ENCODE measurements at places on chromosomes 1 and 21.

DNA sequence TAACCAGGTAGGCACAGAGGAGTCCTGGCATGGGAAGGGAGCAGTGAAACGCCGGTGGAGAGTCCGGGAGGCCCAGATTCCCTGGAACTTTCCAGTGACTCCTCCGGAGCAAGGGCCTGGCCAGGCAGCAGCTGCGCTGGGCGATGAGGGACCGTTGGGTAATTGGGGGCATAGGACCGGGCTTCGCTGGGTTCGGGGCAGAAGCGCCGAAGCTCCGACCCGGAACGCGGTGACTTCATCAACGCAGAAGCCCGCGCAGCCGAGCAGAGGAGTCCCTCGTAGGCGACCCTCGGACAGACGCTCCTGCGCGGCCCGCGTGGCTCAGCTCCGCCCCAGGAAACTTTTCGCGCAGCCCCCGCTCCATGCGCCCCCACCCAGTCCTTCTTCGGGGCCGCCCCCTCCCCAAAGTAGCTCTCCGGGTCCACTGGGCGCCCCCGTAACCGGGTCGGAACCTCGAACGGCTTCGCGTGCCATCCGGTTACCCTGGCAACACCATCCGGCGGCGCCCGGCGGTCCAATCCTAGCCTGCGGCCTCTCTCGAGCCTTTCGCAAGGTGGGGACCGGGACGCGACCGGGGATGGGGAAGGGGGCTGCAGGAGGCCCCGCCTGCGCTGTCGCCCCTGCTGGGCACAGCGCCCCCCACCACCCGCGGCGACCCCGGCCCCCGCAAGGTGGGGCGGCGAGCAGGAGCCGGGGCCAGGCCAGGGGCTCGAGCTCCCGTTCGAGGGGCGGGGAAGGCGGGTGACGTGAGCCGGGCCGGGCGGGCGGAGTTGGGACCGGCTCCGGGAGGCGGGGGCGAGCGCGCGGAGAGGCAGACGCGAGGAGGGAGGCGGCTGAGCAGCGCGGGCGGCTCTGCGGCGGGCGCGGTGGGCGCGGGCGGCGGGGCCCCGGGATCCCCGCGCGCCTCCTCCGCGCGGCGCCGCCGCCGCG lies at the start of gene AJAP1:
Gene AJAP1 (plus strand): TSS at position 814 of the 930 bp plus-strand sequence. CDS start 817 bp downstream, outside the sequence.
- H3K4me3 ChIP-seq, result no peak within 1 kb of the TSS
- H3K36me3 ChIP-seq, result no peaks in the 10 kb centered on the region
- no peaks in the 10 kb centered on the region for H3K4me1 ChIP-seq
- no peak within 1 kb of the TSS for H3K27ac ChIP-seq
- DNase-seq, result no peak
- peaks cover 21% of the 10 kb centered on the region for H3K27me3 ChIP-seq

DNA sequence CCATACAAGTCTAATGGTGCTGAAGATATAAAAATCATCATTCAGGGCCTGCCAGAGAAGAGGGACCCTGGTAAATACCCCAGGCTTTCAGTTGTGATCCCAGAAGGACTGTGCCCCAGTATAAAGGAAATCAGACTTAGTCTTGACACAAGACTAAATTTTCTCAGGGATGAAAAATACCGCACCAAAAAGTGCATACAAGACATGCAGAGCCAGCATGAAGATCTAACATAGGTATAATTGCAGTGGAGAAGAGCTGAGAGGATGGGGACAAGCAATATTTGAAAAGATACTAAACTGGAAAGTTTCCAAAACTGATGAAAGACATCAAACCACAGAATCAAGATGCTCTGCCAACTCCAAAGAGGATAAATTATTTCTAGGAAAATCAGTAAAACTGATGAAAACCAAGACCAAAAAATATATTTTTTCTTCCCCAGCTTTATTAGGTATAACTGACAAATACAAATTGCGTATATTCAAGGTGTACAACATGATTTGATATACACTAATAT lies 17.7 kb upstream of the SIM2 start:
- no peak overlapping the region for H3K4me3 ChIP-seq
- H3K27ac ChIP-seq, result no peak overlapping the region
- no peaks in the 10 kb centered on the region for H3K36me3 ChIP-seq
- no peak for DNase-seq
- no peaks in the 10 kb centered on the region for H3K4me1 ChIP-seq
- peaks cover 73% of the 10 kb centered on the region for H3K27me3 ChIP-seq

DNA sequence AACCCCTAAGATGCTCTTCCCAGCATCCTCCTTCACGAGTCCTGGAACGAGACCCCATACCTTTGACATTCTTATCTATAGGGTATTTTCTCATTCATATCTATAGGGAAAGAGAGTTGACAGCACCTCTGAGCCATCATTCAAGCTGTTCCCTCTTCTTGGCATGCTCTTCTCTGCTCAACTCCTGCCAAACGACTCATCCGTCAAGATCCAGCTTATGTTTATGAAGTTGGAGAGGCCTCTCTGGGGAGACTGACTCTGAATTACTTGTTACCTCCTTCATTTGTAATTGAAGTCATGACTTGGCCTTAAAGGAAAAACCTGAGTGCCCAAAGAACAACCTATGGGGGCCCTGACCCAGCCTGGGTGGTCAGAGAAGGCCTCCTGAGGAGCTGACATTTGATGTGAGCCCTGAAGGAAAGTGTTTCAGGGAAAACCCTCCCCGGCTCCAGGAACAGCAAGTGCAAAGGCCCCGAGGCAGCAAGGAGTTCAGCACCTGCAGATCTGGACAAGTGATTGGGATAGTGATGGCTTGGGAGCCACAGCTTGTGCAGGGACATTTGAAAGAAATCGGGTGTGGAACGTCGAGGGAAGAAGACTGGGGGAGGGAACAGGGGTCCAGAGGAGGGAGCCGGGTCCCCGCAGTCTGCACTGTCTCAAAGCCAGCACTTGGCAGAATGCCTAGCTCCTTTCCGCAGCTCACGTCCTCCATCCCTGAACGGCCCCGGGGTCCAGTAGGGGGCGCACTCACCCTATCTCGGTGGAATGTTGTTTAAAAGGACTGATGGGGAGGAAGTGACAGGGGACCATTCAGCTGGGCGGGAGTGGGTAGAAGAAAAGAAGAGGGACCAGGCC lies 14.0 kb upstream of the CDA start:
- no peaks in the 10 kb centered on the region for H3K36me3 ChIP-seq
- H3K4me1 ChIP-seq, result no peaks in the 10 kb centered on the region
- no peak overlapping the region for H3K27ac ChIP-seq
- peak; percentile 84 for DNase-seq

DNA sequence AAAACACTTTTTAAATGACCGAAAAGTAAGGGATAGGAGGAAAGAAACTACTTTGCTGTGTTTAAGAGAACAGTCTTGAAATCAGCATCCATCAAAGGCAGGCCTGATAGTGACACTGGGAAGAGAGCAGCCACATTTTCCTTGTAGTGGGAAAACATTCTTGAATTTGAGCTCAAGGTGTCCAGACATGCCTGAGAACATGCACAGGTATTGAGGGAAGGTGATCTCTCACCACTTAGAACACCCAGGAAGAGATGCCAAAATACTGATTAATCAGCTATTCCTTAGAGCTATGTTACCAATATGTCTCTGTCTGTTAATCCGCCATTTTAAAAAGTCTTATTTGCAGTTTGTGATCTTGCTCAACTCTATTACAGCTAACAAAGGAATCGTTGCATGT lies 25.9 kb downstream of the IL12RB2 start:
- DNase-seq, result no peak
- no peaks in the 10 kb centered on the region for H3K27me3 ChIP-seq
- H3K36me3 ChIP-seq, result no peaks in the 10 kb centered on the region
- no peak overlapping the region for H3K27ac ChIP-seq
- peaks cover 1% of the 10 kb centered on the region for H3K4me1 ChIP-seq

GRCh38 chr1:172390683-172391551 lies 29.6 kb upstream of the C1orf105 start:
- H3K4me1 ChIP-seq, result peaks cover 40% of the 10 kb centered on the region
- no peaks in the 10 kb centered on the region for H3K36me3 ChIP-seq
- peak; percentile 81 for DNase-seq

GRCh38 chr1:231731268-231731667 lies 104.7 kb downstream of the DISC1 start:
- no peaks in the 10 kb centered on the region for H3K36me3 ChIP-seq
- no peaks in the 10 kb centered on the region for H3K4me1 ChIP-seq
- H3K27me3 ChIP-seq, result no peaks in the 10 kb centered on the region
- H3K27ac ChIP-seq, result no peak overlapping the region

DNA sequence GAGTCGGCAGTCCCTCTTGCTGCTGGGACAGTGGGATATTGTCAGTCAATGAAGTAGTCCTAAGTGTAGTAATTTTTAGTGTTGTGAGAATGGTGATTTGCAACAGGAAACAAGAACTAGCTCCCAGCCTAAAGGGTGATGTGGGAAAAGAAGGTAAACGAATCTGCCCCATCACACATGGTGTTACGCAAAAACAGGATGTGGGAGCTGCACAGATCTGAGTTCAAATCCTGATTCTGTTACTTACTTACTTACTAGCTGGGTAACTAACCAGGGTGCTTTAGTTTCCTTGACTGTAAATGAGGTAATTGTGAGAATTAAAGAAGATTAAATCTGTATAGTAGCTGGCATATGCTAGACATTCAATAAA lies 22.3 kb downstream of the NAV1 start:
- peaks cover 79% of the 10 kb centered on the region for H3K4me1 ChIP-seq
- no peaks in the 10 kb centered on the region for H3K27me3 ChIP-seq
- no peak overlapping the region for H3K4me3 ChIP-seq

DNA sequence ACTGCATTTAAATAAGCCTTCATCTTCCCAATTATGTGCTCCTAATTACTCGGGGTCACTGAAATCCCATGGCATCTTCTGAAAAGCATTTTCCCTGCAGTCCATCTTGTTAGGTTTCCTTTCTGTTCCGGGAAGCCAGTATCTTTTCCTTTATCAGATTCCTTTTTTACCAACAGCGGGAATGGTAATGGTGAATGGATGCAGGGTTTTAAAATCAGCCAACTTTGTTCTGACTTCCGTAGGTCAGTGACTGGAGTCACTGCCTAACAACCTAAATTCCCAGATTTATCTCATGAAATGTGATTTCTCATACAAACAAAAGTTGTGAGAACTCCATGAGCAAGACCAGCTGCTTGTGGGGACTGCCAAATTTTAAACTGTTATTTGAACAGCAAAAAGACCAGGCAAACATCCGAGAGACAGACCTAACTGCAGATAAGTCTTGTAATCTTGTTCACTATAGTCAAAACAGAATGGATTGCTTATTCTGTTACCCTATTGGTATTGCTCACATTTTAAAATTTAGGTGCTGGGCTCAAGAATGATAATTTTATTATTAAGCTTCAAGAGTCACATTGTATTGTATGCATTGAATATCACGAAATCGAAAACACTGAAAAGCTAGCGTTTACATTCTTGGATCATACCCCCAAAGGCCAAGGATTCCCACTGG lies 1.2 kb upstream of the RWDD3 start:
- peaks cover 14% of the 10 kb centered on the region for H3K4me1 ChIP-seq
- H3K4me3 ChIP-seq, result peak overlapping the region; percentile 90
- DNase-seq, result peak; percentile 32
- no peaks in the 10 kb centered on the region for H3K36me3 ChIP-seq

GRCh38 chr1:174680101-174680500 lies 232.3 kb downstream of the GPR52 start:
- 0 out of 2 replicates have a peak, but pooled peaks cover 2% of the 10 kb centered on the region for H3K4me1 ChIP-seq
- H3K27ac ChIP-seq, result no peak overlapping the region
- H3K4me3 ChIP-seq, result no peak overlapping the region
- no peaks in the 10 kb centered on the region for H3K36me3 ChIP-seq
